Omental fat pad (tissue), 4 donors: ENCODE measurements at places on chromosomes 6 and 20.

GRCh38 chr6:18280084-18280483, 15.8 kb upstream of the DEK start:
- DNase-seq, result no peak

DNA sequence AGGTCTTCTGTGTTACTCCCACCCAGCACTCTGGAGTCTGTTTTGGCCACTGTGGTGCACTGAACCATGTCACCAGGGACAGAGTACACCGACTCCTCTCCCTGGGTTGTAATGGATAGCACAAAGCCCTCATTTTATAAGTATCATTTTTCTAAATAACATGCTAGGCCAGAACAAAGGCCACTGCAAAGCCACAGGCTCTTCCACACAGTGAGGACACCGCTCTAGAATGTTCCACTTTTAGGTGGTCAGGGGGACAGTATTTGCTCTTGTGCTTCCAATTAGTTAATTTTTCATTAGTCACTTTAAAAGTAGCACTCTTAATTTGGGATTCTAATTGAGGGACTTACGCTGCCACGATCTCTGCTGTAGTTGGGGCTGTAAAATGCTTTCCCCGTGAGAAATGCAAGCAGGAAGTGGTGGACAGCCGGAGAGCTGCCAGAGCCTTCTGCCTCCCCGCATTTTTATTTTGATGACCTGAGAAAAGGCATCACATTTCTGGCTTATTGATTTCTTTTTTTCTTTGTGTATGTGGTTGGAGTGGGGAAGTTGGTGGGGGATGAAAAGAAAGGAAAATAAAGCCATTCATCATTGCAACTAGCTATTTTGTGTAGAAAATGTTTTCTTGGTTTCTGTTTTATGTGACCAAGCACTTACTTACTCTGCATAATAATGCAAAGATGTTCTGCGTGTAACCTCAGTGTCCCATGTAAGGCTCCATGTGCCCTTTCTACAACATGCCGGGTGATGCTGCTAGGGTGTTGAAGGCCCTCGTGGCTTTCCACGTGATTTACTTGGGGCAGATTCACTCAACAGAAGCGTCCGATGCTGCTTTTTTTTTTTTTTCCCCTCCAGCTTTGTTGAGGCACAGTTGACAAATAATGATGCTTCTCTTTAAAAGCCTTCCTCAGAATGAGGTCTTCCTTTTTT, 195.9 kb downstream of the SASH1 start:
- no peak for DNase-seq

DNA sequence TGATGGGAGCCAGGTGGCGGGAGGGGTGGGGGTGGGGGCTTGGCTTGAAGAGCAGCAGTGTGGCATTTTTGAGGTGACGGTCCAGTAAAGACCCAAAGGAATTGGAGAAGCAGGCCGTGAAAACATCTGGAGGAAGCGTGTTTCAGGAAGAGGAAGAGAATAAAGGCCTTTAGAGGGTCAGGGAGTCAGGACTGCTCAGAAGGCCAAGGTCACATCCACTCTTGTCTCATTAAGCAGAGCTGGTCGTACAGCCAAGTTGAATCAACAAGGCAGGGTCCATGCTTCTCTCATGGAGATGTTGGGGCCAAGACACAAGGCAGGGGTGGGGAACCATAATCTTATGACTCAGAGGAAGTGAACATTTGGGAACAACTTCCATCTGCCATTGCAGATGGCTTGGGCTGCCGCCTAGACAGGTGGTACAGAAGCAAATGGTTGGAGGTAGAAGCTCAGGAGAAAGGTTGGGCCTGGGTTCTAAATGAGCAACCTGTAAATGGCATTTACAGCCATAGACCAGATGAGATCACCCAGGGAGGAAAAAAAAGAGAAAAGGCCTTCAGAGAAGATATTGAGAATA, 179.6 kb downstream of the TTLL2 start:
- no peak for DNase-seq

DNA sequence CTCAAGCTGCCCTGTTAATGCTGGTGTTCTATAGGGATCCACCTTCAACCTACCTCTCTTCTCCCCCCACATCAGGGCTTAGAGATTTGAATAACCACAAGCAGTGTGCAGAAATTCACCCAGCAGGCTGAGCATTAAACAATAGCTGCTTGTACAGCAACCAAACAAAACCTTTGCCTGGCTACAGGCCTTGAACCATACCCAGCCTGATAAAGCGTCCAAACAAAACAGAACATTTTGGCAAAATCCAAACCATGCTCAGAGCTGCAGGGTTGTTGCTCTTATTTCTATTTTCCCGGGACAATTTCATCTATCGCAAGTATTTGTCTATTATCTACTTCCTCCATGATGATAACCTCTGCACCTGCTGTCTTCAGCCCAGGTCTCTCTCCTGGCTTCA, 142.3 kb downstream of the UNC5CL start:
- DNase-seq, result no peak

DNA sequence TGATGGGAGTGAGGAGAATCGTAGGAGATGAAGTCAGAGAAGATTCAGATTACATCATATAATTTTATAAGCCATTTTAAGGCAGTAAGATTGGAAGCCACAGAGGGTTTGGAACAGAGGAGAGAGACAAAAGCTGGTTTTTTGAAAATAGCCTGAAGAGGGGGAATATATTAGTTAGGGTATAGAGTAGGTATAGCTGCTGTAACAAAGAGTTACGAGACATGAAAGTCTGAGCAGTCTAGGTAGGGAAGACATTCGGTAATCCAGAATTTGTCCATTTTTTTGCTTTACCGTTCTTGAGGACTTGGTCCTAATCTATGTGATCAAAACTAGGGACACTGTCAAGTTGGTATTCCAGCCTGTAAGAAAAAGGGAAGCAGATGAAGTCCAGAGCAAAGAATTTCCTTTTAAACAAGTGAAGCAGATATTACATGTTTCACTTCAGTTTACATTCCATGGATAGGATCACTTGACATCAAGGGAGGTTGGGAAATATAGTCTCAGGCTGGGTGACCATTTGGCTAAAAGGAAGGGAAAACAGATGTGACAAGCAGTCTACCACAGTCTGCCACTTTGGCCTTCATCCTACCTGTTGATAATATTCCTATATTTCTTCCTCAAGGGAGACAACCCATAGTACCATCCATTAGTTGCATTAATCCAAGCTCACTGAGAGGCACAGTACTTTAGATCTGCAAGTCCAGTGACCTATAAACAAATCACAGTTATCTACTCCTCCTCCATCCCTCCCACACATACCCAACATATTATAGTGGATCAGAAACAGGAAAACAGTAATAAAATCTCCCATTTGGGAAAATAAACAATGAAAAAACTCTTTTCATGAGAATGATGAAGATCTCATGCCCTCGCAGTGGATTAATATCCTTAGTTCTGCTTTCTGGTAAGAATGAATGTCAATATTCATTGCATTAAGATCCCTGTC, 10.2 kb downstream of the FAM135A start:
- no peak for DNase-seq

DNA sequence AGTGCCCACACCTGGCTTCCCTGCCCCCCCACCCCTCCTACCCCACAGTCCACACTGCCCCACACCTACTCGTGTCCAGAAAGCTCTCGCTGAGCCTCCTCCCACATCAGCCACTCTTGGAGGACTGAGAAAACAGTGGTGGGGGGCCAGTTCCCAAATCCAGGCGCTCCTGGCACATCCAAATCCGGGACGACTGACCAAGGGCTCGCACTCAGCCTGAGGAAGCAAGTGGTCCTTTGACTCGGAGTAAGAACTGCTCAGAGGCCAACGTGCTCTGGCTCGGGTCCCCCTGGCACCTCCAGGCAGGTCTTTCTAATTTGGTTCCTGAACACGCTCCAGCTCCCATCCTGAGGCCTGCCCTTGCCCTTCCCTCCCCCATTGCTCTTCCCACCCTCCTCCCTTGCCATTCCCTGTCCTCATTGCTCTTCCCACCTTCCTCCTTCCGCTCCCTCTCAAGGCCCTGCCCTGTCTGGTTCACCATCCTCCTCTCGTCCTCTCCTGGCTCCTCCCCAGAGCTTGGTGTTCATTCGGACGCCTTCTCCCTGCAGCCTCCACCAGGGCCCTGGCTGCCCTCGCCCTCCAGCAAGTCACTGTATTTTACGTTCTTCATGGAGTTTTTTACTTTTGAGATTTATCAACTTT, 83.6 kb downstream of the THBS2 start:
- no peak for DNase-seq

DNA sequence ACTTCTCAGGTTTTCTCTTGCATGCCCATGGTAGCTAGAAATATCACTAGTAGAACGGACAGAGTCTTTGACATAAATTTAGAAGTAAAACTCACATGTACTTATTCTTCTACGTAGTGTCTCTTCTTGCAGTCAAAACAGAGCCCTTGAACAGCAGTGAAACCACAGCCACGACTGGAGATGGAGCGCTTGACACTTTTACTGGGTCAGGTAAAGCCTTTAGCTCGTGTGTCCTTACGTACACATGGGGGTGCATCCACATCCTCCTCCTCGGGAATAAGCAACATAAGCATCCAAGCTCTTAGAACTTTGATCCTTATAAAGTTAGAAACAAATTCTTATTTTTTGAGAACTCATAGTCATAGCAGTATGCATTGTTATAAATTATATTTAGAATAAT, 215.3 kb downstream of the EYA4 start:
- no peak for DNase-seq

DNA sequence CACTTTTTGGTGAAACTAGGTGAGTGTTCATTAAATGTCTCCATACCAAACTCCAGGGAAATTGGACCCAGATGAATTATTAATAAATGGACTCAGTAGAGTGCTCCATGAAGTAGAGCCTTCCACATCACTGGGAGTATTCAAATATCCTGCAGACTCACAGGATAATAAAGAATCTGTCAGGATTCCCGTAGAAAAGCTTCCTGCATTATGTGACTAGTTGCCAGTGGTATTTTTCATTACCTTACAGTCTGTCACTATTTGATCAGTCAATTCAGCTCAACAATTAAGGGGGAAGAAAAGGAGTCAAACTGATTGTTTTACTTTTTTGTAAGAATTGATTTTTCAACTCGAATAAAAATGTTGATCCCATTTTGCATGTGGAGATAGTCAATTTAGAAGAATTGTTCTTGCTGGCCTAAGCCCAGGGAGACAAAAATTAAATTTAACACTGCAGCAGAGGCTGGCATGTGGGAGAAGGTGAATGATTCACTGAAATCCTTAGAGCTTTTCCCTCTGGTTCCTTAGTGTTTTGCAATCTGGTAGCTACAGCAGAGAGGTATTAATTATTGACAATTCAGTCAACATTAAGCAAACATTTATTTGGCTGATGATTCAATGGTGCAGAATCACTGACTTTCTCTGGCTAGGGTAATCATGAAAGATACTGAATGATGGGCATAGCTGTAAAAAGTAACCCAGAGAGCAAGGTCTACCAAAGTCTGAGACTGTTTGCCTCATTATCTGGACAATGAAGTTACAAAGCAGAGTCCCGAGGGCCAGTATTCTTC, 442.4 kb downstream of the CD83 start:
- DNase-seq, result no peak

DNA sequence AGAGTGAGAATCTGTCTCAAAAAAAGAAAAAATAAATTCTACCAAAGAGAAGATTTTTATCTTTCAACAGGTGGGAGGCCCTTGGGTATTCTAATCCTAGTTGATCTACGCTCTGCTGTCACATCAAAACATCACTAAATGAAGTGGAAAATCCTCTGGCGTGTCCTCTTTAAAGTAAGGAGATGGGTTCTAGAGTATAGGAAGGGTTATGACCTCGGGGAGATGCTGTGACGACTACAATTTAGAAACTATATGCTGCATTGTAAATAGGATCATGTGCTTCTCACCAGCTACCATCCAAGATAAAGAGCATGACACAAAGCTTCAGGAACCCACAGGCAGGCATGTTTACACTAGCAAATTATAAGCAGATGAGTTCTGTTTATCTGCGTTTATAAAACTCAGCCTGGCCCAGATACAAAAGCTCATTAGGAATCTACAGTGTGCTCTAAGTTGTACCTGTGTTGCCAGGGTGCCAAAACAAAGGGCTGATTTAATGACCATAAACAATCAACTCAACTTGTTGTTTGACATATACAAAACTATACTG, 197.1 kb upstream of the PLN start:
- no peak for DNase-seq

DNA sequence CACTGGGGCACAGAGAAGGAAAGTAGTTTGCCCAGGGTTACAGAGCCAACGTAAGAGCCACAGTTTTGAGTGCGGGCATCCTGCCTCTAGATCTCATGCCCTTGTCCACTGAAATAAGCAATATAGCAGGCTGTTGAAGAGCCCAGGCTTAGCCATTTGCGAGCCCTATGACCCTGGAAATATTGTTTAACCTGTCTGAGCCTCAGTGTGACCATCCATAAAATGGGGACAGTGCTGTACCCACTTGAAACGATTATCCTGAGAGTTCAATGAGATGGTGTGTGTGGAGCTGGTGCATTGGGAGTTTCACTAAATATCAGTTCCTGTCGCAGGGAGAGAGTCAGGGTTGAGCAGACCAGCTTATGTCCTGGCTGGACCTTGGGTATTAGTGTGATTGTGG, 173.1 kb upstream of the KCNG1 start:
- DNase-seq, result no peak

- DNase-seq, result no peak
Measured at GRCh38 chr6:163354085-163354484, 60.4 kb upstream of the QKI start.

- no peak for DNase-seq
Measured at GRCh38 chr20:56200456-56200855, 48.1 kb upstream of the MC3R start.

- DNase-seq, result no peak
Measured at GRCh38 chr6:21227486-21227885, 366.1 kb upstream of the SOX4 start.

- DNase-seq, result no peak
Measured at GRCh38 chr6:124285146-124285545, 481.5 kb downstream of the NKAIN2 start.

- no peak for DNase-seq
Measured at GRCh38 chr6:3226481-3227362, 731 bp downstream of the TUBB2B start.

DNA sequence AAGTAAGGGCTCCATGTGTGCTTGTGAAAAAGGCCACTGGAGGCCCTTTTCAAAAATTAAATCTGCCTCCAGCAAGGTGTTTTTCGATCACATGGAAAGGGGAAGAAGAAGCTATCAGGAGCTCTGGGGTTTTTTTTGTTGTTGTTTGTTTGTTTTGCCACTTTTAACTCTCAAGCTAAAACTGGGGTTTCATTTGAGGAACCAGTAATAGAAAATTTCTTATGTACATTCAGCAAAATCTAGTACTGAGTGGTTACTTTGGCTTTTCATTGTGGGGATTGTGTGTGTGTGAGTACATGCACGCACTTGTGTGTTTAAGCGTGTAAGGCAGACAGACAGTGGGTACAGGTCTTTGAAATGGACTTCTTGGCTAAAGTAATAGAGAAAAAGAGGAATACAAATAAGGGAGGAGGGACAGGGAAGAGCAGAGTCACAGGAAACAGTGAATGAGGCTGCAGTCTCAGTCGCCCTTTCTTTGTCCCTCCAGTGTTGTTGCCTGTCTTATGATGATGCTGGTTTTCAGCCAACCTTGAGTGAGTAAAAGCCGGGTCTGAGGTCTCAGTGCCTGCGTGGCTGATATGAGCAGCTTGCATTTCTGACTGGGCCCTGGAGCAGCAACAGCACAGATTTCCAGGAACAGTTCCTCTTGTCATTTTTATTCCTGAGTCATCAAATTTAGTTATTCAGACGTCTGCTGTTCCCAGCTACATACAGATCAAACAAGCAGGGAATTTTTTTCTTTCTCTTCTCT, 26.2 kb downstream of the SLC16A10 start:
- no peak for DNase-seq

- DNase-seq, result no peak
Measured at GRCh38 chr20:18057101-18057993, at the start of gene OVOL2. Gene OVOL2 (minus strand): TSS chr20:18057916. CDS start chr20:18057634, 282 bp downstream.

- DNase-seq, result no peak
Measured at GRCh38 chr20:50280851-50281655, 90.4 kb downstream of the CEBPB start.
